ENCODE measurements at places on chromosomes 12 and 14.
A peak's percentile ranks its signal among the peaks of the same experiment; 100 is the strongest.

DNA sequence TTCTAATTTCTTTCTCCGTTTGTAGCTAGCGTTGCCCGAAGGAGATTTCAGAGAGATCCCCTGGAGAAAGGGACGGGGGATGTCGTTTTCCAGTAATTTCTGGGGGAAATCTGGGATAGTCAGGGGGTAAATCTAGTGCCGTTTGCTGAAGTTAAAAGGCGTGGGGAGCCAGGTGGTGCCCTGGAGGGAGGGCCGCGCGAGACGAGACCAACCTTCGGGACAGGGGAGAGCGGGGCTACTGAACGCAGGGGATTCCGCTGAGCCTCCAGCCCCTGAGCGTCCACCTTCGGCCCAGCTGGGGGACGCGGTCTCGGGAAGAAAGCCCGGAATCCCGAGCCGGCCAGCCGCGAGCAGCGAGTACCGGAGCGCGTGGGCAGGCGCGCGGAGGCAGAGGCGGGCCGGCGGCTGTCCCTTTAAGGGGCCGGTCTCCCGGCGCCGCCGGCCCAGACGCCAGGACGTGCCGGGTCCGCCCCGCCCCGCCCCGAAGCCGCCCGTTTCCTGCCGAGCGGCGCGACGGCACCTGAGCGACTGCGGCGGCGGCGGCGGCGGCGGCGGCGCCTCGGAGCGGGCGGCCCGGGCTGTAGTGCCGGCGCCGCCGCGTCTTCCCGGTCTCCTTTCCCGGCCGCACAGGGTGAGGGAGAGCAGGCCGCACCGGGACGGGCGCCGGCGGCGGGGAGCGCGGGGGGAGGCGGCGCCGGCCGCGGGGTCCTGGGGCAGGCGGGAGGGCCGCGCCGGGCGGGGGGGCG is at the start of gene KTN1:
Gene KTN1 (plus strand): TSS at position 484 of the 746 bp plus-strand sequence. CDS start 31,842 bp downstream, outside the sequence.
- DNase-seq, result peak; percentile 73

GRCh38 chr14:99271951-99272631 is at the start of gene BCL11B:
Gene BCL11B (minus strand): TSS chr14:99272197. CDS start chr14:99271218, 979 bp downstream.
- DNase-seq, result peak; percentile 77

GRCh38 chr12:53496752-53497032 is 2.6 kb downstream of the MAP3K12 start:
- DNase-seq, result no peak

DNA sequence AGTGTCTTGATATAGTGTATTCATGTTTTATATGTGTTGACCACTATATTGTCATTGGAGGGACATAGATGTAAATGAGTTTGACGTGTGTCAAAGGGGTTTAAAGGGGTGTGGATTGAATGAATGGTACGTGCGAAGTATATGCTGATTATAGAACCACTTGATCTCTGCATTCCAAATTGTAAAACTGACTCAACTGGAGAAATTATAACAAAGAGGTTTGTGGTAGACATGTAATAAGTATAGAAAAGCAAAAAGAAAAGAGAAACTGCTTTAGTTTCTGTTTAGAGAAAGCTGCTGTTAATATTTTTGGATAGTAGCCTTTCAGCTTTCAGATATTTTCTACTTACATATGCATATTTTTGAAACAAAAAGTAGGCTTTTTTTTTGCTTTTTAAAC is 8.9 kb upstream of the MYRFL start:
- no peak for DNase-seq

GRCh38 chr12:117080661-117081144 is 18.5 kb downstream of the TESC start:
- no peak for DNase-seq

- no peak for DNase-seq
Observed at GRCh38 chr14:21915826-21916225, 242.2 kb upstream of the OR4E1 start.

DNA sequence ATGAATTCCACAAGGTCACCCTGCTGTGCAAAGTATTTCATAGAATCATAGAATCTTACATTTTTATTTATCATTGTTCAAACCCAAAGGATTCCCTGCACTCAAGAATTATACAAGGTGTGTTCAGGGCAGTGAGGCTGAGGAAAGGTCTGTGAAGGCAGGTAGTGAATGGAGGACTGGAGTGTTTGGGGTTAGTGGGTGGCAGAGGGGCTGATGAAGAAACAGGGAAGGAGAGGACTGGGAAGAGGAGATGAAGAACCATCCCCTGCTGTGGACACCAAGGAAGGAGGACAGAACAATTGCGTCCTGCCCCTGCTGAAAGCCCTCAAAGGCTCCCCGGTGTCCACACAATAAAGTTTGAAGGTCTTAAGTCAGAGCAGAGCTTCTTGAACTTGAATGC is 10.8 kb upstream of the BCDIN3D start:
- no peak for DNase-seq

- no peak for DNase-seq
Observed at GRCh38 chr14:93025055-93025454, 90.7 kb downstream of the ITPK1 start.

- DNase-seq, result peak; percentile 81
Observed at GRCh38 chr12:100554608-100555077, 18.8 kb upstream of the GAS2L3 start.

DNA sequence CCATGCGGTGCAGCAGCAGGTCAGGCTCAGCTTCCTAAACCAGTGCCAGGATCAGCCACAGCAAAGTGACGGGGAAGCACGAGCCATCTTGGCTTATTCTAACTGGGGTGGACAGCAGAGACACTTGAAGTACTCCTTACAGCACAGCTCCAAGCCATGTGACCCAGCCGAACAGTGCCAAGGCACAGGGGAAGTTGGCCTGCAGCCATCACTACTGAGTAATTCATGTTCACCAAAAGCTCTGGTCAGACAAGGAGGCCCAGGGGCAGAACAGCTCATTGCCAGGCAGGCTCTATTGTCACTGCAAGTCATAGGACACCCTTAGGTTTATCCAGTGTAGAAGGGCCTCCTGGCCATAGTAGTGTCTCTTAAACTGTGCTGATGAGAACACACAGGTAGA is 23.4 kb upstream of the SLC35F4 start:
- no peak for DNase-seq

DNA sequence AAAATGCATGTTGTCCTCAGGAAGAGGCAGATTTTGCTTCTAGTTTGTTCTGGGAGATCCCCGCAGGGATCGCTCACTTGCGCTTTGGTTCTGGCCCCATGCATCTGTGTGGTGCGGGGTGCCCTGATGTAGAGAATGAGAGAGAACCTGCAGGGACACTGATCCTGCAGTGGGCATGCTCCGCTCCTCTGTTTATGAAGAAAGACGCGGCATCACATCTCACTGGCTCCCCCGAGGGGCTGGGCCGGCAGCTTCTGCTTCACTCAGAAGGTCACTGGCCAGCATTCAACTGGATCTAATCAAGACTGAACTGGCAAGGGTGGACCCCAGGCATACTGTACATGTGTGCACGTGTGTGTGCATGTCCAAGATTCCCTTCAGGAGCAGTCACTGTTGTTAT is 164.2 kb downstream of the CALM1 start:
- DNase-seq, result no peak

- DNase-seq, result no peak
Observed at GRCh38 chr12:42660117-42660516, 70.6 kb upstream of the PRICKLE1 start.

GRCh38 chr14:22597771-22598098 is 365 bp upstream of the ABHD4 start:
- DNase-seq, result no peak

- no peak for DNase-seq
Observed at GRCh38 chr12:103457471-103457870, 38.3 kb downstream of the C12orf42 start.

DNA sequence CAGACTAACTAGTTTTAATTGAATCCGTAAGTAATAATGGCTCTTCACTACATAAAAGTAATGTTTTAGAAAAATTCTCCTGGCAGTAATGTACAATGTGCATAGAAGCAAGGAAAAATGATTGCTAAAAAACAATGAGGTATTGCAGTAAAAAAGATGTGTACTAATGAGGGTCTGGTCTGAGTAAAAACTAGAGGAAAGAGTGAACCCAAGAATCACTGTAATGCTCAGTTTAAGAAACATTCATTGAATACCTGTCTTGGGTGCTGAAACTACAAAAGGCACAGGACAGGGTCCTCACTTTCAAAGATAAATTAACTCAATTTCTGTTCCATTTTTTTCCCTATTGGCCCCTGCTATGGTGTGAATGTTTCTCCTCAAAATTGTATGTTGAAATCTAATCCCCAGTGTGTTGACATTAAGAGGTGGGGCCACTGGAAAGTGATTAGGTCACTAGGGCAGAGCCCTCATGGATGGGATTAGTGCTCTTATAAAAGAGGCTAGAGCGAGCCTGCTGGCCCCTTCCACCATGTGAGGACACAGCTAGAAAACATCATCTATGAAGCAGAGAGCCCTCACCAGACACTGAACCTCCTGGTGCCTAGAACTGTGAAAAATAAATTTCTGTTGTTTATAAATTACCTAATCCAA is 51.6 kb downstream of the RPS6KA5 start:
- DNase-seq, result no peak

DNA sequence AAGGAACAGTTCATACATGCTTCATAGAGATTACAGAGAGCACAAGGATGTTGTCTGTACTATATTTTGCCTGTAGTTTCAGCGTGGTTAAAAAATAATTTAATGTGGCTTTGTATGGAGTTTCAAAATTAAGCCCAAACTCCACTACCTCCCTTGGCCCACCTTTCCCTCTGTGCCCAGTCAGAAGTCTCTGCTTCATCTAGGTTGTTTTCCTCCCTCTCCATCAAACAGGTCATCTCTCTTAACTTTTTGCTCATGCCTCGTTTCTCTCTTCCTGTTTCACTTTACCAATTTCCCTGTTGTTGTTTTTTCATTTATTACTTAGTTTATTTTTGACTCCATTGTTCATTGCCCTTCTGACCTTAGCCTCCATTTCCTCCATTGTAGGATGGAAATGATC is 94.9 kb upstream of the NEDD1 start:
- DNase-seq, result no peak

GRCh38 chr12:43540470-43540869 is 11.5 kb downstream of the ADAMTS20 start:
- DNase-seq, result no peak

GRCh38 chr14:89214221-89214965 is 202.6 kb downstream of the FOXN3 start:
- no peak for DNase-seq

- DNase-seq, result no peak
Observed at GRCh38 chr12:26868447-26869103, 35.6 kb upstream of the ITPR2 start.

DNA sequence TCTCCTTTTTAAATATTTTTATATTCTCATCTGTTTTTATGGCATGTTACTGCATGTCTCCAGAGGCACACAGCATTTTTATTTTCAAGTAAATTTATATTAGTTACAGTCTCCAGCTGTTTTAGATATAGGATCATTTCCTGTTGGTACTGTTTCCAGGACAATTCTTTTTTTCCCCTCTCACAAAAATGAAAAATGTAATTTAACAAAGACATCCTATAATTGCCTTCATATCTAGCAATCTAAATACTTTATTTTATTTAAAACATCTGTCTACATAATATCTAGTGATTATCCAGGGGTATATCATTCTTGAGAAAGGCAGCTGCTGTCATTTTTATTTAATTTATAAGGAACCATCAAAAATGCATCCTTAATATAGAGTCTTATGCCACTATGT is 272.4 kb upstream of the NPAS3 start:
- DNase-seq, result no peak

DNA sequence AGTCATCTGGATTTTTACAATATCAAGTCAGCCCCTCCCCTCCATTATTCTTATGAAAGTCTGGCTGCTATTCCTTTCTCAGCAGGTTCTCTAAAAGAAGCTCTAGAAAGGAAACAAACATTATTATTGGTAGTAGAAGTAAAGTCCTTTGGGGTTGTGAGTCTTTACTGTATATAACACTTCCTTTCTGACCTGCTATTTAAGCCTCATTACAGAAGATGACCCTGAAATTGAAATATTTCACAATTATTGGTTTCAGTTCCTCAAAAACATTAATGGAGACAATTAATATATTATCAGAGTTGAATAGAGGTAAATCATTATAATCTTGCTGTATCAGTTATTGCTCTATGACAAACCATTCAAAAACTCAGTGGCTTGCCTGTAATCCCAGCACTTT is 19.3 kb downstream of the PLEKHA5 start:
- DNase-seq, result no peak

- peak; percentile 36 for DNase-seq
Observed at GRCh38 chr14:75246546-75247285, 31.9 kb upstream of the FOS start.

- DNase-seq, result no peak
Observed at GRCh38 chr12:110179291-110179690, 55.1 kb downstream of the IFT81 start.

DNA sequence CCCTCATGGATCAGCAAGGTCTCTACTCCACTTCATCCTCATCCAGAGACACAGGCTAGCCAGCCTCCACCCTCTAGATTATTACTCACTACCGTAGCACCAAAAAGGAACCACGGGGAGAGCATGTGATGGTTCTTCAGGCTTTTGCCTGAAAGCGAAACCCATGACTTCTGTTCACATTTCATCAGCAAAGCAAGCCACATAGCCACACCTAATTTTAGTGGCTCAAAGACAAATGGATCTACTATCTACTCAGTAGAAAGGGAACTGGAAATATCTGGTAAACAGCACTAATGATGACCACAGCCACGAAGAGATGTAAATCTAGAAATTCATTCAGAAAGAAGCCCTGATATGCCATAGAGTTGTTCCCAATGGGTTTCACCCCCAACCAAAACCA is 51.4 kb downstream of the VCPKMT start:
- no peak for DNase-seq

DNA sequence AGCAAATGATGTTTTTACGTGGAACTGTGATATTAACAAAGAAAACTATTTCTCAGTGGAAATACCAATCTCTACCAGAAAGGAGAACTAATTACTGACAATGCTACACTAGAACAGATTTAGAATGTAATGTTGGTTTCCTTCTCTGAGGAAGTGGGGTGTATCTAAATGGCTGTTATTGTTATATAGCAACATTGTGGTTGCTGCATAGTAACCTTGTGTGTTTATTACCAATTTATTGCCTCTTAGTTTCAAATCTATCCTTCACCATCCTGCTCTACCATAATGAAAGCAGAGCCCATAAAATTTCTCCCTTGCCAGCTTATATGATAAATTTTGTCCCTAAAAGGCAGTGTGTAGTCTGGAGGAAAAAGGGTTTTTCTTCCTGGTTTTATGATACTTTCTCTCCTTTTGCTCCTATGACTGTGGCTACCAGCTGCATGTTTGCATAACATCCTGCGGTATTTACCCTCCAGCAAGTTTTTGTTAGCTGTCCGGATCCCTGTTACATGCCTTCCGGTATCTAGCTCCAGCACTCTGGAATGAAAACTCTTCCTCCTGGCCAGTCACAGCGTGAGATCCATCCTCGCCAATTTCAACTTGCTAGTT is 5.7 kb upstream of the KLRK1 start:
- DNase-seq, result peak; percentile 78

- DNase-seq, result no peak
Observed at GRCh38 chr14:73502017-73502619, 11.4 kb downstream of the RIOX1 start.

DNA sequence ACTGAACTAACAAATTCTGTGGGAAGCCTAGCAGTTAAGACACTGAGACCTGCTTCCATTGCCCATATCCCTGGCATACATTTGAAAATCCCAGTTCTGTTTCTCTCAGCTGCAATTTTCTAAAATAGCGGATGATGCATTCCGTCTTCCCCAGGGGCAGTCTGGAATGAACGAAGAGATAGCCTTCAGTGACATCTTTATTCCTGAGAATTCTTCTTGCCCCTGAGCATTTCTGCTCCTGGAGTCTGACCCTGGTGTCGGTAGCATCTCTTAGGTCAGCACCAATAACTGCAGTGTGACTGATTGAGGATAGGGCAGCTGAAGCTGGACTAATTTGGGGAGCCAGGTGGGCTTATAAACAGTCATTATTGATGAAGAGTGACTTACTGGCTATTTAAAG is 552.5 kb downstream of the DIO2 start:
- no peak for DNase-seq

GRCh38 chr12:87323369-87323768 is 705.8 kb downstream of the C12orf50 start:
- DNase-seq, result no peak
